HEK293T (cell line): ENCODE measurements at places on chromosomes 4 and X.
A peak's percentile ranks its signal among the peaks of the same experiment; 100 is the strongest.

- DNase-seq, result no peak
Observed at GRCh38 chrX:72461766-72462165, 110.9 kb downstream of the HDAC8 start.

GRCh38 chr4:173318648-173319211, 15.4 kb downstream of the HMGB2 start:
- DNase-seq, result no peak

- no peak for DNase-seq
Observed at GRCh38 chrX:149433051-149433450, 72.1 kb downstream of the IDS start.

GRCh38 chr4:182310316-182310715, 67.1 kb downstream of the TENM3 start:
- DNase-seq, result no peak

GRCh38 chr4:20666012-20666860, 34.0 kb upstream of the PACRGL start:
- DNase-seq, result no peak

DNA sequence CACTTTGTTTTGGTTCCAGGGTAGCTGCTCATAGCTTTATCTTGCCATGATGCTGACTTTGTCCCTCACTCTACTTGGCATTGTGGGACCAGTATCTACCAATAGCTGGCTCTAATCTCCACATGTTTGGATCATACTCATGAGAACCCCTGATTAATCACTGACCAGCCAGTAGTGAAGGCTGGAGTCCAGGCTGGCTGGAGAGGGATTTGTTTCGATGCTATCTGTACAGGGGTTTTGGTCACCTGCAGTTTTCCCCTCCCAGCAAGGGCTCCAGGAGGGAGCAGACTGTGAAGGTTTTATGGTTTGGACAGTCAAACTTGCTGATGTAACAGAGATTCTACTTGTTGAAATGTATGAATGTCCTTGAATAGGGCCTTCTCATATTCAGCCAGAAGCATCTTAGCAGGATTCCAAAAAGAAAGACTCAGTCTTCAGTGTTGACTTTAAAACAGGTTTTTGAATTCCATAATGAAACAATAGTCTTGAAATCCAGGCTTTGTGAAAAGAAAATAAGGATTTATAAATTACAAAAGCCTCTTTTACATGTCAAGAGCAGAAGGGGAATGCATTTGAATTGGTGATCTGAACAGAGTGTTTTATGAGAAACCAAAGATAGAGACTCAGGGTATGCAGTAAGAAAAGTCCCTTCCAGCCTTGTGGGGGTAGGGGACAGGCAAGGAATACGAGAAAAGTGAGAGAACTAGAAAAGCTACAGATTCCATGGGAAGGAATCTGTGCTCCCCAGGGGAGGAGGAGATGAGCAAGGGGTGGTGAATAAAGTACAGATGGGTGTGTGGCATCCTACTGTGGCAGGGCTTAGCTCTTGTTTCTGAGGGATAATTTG, 103.1 kb upstream of the SHISA3 start:
- no peak for DNase-seq

DNA sequence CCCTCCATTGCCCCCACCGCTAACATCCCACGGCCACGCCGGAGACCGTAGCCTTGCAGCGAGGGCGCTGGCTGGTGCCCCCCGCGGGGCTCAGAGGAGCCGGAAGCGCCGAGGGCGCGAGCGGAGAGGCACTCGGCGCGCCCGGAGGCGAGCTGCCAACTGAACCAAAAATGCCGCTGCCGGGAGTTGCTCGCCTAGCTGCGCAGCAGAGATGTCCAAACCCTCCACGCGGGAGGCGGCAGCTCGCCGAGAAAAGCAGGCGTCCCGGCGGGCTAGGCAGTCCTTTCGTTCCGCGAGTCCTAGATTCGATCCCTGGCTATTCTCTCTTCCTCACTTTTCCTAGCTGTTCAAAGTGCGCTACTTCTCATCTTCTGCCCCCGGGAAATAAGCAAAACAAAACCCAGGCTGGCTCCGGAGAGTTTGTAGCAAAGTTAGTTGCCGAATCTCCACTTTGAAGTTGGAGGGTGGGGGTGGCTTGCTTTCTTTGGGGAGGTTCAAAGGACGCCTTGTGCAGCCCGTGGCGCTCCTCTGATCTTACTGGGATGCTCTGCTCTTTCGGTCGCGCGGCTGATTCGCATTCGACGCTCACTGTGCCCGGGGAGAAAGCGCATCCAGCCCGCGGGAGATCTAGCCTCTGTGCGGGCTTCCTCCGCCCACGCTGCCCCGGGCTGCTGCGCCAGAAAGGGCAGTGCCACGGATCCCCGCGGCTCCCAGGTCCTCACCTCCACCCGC, 723 bp downstream of the NKX6-1 start:
- DNase-seq, result peak; percentile 40

DNA sequence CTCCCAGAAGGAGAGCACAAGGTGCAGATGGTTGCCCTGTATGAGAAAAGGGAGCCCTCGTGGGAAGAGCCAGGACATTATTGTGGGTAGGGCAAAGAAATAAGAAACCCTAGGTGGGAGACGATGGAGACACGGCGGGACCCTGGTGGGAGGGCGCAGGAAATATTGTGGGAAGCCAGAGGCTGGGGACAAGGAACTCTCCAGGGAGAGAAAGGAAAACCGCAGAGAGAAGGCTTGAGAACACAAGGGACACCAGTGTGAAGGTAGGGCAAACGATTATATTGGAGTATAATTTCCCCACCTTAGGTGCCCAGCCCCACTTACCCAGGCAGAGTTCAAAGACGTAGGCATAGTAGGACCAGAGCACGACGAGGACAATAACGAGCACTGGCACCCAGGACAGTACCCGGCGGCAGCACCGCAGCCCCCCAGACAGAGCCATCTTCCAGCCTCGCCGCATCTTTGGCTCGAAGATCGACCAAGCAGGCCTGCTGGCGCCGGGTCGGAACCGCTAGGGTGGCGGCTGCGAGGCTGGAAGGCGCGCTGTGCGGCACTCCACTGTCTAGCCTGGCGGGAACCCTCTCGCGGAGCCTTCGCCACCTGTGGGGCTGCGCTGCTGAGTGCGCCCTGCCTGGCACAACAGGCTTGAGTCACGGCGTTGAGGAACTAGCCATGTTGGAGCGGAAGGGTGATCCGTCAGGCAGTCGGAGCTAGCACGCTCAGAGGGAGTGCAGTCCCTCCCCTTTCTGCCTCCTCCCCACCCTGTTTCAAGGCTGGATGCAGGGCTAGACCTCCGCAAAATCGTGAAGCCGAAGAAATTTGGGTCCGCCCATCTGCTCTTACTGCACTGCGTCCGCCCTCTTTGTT, at the start of gene ZDHHC15:
Gene ZDHHC15 (minus strand): TSS at position 473 of the 867 bp plus-strand sequence. CDS start 13 bp downstream, at position 460.
- peak; percentile 10 for DNase-seq

GRCh38 chrX:54495814-54496516, at the start of gene FGD1:
TSS of gene FGD1 (minus strand) at chrX:54496234. CDS start at chrX:54495432, 802 bp downstream.
- DNase-seq, result peak; percentile 81

DNA sequence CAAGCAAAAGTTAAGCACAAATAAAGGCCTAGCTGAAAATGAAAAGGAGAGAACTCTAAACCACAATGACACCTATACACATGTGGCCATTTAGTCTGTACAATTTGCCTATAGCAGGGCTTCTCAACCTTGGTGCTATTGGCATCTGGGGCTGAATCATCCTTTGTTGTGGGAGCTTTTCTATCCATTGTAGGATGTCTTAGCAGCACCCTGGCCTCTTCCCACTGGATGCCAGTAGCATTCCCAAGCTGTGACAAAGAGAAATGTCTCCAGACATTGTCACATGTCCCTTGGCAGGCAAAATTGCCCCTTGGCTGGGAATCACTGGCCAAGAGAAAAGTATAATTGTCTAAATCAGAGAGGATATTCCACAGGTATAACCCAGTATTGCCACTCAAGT, 13.5 kb upstream of the PRPS2 start:
- DNase-seq, result no peak

DNA sequence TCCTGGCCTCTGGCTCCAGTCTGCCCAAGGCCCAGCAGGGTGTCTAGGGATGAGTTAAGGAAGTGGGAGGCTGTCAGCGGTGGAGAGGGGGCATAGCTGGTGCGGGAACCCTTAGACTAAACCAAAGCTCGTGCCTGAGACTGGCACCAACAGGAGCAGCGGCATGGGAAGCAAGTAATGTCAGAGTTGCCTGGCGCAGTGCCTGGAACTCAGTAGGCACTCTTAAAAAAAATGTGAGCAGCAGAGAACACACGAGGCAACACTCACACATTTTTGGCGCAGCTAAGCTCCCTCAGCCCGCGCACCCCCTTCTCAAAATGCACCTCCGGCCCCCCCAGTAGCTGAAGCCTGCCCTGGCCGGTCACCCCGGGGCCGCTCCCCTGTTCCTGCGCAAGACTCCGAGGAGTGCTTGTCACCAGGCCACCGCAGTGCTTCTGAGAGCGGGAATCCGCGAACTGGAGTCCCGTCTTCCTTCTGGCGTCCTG, 583 bp downstream of the GABRE start:
- DNase-seq, result no peak

DNA sequence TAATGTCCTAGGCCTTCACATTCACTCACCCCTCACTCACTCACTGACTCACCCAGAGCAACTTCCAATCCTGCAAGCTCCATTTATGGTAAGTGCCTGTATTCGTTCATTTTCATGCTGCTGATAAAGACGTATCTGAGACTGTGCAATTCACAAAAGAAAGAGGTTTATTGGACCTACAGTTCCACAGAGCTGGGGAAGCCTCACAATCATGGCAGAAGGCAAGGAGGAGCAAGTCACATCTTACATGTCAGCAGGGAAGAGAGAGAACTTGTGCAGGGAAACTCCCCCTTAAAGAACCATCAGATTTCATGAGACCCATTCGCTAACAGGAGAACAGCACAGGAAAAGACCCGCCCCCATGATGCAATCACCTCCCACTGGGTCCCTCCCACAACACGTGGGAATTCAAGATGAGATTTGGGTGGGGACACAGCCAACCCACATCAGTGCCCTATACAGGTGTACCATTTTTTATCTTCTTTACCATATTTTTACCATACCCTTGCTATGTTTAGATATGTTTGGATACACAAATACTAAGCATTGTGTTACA, 18.2 kb upstream of the TLR1 start:
- DNase-seq, result no peak

DNA sequence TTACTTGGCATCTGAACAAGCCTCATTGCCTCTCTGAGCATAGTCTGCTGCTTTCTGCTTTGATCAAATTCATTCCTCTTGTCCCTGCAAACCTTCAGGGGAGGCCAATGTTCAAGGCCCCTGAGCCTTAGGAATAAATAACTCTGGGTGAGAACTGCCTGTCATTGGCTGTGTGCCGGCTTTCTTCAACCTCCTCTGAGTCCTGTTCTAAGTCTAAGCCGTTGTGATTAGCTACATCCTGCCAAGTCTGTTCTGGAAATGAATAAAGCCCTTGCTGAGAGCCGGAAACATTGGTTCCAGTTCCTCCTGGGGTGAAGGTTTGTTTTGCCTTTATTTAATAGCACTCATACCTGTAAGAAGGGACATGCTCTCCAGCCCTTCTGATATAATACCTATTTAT, 13.8 kb downstream of the RNF4 start:
- no peak for DNase-seq

DNA sequence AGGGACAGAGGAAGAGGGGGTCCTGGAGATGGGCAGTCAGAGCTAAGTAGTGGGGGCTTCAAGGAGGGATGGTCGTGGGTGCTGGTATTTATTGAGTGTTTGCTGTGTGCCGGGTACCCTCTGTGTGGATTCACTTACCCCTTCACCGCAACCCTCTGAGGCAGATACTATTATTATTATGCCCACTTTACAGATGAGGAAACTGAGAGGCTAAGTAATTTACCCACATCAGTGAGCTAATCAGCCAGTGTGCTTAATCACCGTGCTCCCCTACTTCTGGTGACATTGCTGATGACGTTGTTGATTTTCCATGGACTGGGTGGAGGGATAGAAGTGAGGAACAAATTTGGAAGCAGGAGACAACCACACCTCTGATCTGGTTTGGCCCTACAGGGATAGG, 4.1 kb upstream of the KIAA0232 start:
- no peak for DNase-seq

DNA sequence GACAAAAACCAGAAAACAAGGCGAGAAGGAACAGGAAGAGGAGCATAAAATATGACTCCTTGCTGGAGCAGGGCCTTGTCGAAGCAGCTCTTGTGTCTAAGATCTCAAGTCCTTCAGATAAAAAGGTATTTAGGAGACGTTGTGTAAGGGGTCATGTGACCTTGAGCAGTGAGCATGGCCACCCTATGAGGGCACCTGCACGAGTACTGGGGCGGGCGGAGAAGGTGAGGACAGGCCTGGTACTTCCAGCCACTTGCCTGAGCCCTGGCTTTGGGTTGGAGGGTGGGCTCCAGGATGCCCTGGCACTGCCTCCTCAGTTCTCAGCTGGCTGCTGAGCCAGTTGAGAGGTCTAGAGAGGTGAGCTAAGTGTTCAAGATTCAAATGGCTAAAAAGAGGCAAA, 29.9 kb downstream of the NSD2 start:
- no peak for DNase-seq

DNA sequence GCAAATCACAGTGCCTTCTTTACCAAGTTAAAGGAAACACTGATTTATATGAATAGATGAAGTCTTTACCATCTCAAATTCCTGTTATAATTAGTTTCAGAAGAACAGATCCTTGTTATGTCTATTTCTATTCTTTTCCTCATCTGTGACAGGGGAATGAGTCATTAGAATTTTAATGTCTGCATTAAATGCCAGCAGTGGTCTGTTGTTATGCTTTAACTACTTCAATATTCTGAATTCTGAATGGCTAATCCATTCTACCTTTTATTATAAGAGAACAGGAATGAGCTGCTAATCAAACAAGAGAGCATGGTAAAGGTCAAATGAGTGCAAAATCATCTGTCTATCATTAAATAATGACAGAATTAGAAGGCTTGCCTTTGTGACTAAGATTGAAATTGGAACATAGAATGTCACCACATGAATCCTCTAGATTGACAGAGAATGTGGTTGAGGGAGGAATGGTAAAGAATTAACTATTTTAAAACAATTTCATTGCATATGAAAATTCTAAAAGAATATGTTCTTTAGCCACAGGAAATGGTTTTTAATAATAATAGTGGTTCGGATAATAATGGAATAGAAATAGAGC, 935.5 kb downstream of the ADGRL3 start:
- DNase-seq, result no peak

DNA sequence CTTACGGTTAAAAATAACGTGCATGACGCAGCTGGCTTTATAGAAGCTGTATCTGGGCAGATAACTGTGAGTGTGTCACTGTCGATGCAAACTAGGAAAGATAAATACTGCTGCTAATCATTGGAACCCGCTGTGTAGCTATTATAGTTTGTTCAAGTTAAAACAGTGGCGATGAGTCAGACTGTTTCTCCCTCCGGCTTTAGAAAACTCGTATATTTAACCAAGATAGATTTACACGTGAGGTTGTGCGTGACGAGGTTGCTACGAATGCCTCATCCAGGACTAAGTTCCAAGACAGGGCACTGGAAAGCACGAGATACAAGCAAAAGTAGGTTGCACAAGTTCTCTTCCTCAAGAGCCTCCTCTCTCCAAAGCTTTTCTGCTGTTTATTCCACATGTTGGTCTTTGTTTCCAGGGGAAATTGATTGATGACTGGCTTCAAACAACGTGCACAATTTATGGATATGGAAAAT, 270.7 kb downstream of the FBXW7 start:
- peak; percentile 44 for DNase-seq
